ENCODE measurements at places on chromosomes 13 and 19. TPM values are rescaled to one million over a fixed set of nuclear protein-coding genes. Genes with fewer than 3 reads are reported as not detected.

Gene IL27RA
- 4.1 TPM for total RNA-seq

Gene TBXA2R
- 0.66 TPM for total RNA-seq

DNA sequence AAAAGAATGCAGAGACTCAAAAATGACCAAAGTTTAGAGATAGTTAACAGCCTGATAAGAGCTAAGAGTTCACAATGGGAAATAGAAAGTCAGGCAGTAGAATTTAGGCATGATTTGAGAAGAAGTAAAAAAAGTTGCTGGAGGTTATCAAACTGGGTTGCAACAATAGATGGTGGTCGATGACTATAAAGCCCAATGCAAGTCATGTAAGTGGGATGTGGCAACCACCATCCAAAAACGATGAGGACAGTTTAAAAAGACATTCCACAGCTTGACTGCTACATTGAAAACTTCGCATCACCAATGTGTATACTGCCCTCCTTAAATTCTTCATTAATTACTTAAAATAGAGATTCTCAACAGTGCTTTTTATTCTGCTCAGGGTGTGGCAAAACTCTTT lies 19.7 kb downstream of the ELF1 start:
- DNase-seq, result no peak

- DNase-seq, result no peak
These were observed 30.8 kb upstream of the TFDP1 start for GRCh38 chr13:113553511-113554332.

DNA sequence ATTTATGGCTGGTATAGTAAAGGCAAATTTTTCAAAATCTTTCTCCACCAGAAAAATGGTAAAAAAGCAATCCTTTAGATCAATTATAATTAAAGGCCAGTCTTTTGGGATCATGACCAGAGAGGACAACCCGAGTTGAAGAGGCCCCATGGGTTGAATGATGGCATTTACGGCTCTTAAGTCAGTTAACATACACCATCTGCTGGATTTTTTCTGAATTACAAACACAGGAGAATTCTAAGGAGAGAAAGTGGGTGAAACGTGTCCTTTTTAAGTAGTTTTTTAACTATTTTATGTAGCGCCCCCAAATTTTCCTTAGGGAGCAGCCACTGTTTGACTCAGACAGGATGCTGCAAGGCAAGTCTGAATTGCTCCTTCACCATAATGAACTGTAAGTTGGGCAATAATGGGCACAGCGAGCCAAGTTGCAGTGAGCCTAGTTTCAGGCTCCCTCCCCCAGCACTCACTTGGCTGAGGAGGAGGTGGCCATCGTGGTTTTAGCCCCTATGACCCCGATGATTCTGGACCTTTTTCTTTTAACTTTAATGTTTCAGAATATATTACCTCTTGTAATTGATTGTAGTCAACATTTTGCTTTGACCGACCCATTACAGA lies 13.6 kb upstream of the ZNF611 start:
- DNase-seq, result peak; percentile 7

DNA sequence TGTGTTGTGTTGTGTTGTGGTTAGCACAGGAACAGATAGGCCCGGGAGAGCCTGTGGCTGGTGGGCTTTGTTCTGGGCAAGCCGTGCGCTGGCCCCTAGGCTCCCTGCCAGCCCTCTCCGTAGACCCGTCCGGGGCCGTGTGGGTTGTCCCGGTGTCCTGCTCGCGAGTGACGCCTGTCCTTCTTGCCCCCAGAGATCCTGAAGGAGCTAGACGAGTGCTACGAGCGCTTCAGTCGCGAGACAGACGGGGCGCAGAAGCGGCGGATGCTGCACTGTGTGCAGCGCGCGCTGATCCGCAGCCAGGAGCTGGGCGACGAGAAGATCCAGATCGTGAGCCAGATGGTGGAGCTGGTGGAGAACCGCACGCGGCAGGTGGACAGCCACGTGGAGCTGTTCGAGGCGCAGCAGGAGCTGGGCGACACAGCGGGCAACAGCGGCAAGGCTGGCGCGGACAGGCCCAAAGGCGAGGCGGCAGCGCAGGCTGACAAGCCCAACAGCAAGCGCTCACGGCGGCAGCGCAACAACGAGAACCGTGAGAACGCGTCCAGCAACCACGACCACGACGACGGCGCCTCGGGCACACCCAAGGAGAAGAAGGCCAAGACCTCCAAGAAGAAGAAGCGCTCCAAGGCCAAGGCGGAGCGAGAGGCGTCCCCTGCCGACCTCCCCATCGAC lies 5.7 kb downstream of the ING1 start:
- no peak for DNase-seq

GRCh38 chr13:92221916-92222315 lies 823.5 kb downstream of the GPC5 start:
- no peak for DNase-seq

GRCh38 chr13:42466123-42466522 lies 107.8 kb upstream of the TNFSF11 start:
- no peak for DNase-seq

- DNase-seq, result no peak
These were observed 66.5 kb downstream of the NDFIP2 start for GRCh38 chr13:79547211-79548195.

Gene PSPN
- total RNA-seq, result 0.73 TPM

- DNase-seq, result no peak
These were observed 9.4 kb downstream of the BCL3 start for GRCh38 chr19:44757735-44758505.

DNA sequence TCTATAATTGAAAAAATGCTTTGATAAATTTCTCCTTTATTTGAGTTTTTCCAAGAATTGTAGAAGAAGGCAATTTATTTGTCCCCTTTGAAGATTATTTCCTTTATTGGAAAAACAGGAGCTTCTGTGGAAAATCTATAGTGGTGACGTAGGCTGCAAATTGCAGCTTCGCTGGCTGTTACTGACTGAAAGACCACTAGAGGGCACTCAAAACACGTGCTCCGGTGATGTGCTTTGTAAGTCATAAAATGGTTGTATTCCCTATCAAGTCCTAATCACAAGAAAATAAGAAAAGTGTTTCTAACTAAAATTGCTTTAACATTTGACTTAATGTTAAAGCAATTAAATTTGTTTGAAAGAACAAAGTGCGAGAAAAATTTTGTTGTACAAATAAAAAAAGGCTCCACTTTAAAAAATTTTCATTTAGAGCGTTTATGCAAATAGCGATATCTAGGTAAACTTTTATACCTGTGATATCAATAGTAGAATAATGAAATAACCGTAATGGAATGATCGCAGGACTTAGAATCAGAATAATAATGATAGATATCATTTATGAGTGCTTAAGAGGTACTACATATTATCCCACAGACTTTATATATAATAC lies 638.2 kb upstream of the SPRY2 start:
- DNase-seq, result no peak

DNA sequence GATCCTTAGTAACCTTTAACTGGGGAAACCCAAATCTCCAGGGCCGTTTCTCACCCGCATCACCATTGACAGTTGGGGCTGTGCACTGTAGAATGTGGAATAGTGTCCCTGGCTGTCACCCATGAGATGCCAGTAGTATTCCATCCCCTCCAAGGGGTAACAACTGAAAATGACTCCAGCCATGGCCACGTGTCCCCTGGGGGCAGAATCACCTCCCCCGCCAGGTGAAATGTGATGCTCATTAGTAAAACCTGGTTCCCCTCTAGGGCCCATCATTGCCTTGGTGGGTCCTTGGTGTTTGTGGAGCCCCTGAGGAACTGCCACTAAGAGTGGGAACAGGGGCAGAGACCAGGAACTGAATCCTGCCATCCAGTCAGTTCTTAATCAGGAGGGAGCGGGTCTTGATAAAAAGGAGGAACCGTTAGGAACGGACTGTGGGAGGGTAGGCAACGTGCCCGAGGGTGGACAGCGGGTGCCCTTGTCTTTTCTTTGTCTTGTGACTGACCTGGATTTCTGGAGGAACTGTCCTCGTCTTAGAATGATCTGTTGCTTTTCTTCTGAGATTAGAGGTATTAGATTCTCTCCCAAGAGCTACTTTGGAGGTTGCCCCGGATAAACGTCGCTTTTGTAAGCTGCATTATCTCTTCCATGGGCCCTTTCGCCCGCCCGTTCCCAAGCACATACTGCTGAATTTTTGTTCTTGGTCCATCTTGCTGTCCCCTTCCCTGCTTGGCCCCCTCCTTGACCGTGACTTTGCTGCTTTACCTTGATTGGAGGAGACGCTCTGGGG lies 3.5 kb downstream of the MYO9B start:
- no peak for DNase-seq

GRCh38 chr13:75963302-75963701 lies 327.2 kb downstream of the LMO7 start:
- no peak for DNase-seq

DNA sequence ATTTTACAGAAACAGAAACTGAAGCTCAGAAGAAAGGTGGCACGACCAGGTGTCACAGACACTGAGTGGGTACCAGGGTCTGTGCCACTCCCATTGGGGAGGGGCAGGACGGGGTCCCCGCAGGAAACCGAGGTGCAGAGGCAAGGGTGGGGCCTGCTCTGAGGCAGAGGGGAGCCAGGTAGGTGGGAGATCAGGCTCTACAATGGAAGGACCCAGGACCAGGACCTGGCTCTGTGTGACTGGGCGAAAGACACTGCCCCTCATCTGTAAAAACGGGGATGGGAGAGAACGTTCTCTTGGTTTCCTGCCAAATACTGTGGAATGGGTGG lies 2.8 kb downstream of the PTGIR start:
- no peak for DNase-seq

Gene NDUFA7
- 24.3 TPM for total RNA-seq

DNA sequence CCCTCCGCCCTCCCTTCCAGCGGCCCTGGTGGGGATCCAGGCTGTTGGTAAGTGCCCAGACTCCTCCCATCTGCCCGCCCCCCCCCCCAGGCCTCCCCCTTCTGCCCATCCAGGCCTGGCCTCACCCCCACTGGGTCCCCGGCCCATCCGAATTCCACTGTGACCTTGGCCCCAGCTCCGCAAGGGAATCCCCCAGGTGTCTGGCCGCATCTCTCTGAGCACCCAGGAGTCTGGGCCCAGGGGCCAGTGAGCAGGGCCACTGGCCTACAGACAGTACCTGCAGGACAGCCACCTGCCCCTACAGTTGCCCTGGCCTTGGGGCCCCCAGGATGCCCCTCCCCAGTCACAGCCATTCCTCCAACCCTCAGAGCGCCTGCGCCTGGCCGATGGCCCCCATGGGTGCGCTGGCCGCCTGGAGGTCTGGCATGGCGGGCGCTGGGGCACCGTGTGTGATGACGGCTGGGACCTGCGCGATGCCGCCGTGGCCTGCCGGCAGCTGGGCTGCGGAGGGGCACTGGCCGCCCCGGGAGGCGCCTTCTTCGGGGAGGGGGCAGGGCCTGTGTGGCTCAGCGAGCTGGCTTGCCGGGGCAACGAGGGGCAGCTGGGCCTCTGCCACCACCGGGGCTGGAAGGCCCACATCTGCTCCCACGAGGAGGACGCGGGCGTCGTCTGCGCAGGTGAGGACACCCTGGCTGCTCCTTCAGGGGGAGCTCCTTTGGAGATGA lies 912 bp downstream of the SSC5D start:
- no peak for DNase-seq

Gene SACS
- total RNA-seq, result 110 TPM

DNA sequence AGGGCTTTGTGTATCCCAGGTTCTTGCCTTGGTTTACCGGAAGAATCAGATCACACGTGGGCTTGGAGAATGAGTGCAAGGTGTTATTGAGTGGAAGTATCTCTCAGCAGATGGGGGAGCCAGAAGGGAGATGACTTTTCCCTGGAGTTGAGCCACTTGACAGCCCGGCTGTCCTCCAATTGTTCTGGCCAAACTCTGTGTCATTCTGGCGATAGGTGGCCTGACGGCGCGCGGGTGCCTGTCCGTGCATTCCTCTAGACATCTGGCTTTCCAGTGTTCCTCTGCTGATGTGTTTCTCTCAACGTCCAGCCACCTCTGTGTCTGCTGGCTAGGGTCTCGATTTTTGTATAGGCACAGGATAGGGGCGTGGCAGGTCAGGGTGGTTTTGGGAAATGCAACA lies 181.9 kb downstream of the SHISA2 start:
- no peak for DNase-seq

Gene C19orf81
- 0.63 TPM for total RNA-seq

GRCh38 chr19:13579388-13580060 lies 73.2 kb upstream of the CACNA1A start:
- no peak for DNase-seq

GRCh38 chr19:8441725-8442544 lies 2.8 kb upstream of the HNRNPM start:
- no peak for DNase-seq

DNA sequence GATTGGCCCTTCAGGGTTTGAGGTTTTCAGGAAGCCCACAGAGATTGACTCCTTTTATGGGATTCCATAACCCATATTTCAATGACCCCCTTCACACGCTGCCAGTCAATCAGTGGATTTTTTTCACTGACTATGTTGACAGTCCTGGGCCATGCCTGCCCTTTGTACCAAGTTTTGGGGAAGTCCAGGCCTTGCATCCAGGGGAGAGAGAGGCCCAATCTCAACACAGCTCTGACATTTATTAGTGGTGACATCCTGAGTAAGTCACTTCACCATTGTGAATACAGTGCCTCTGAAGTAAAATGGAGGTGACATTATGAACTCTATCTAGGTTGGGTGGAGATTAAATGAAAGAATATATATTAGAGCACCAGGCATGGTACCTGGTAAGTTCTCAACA lies 181.1 kb downstream of the NUFIP1 start:
- DNase-seq, result no peak

Gene MBD3
- total RNA-seq, result 124 TPM

Gene PLK5
- not detected for total RNA-seq

Gene ZNF714
- total RNA-seq, result 5.3 TPM

- DNase-seq, result no peak
These were observed 15.0 kb downstream of the ARHGEF7 start for GRCh38 chr13:111130116-111130508.

- DNase-seq, result no peak
These were observed 97.8 kb downstream of the KLF12 start for GRCh38 chr13:74036373-74036772.

DNA sequence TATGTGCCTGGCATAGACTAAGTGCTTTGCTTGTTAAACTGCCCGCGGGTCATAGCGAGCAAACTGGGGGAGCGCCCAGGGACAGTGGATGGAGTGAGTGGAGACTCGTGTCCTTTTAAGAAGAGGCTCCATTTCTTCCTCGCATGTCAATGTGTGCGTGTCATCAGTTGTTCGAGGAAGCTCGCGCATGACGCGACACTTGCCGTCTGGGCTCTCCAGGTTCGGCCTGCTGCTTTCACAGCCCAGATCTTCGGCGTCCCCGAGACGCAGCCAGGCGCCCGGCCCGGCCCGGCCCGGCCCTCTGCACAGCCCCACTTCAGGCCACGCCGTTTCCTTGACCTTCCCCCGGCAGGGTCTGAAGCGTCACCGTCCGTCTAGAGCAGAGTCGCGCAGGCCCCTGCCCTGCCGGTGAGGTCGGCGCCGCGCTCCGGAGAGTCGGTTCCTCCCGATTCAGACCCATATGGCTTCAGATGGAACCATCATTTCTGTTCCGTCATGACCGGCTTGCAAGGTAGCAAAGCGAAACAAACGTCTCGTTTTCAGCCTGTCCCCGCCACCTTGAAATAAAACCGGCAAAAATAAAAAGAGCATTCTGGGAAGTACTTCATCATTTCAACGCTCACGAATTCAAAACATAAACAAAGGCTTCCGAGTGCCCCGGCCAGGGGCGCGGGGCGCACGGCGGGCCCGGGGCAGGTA lies 599 bp upstream of the ARHGEF7 start:
- no peak for DNase-seq

Data from pulmonary artery endothelial cell (primary cell).